CD4-positive, alpha-beta T cell treated with Interleukin-6 at 100 ng/mL for 8 hours (primary cell): ENCODE measurements at places on chromosomes 11 and 22.

- no peak for DNase-seq
Observed at GRCh38 chr22:17435375-17435774, 66.1 kb downstream of the CECR2 start.

GRCh38 chr22:32244547-32244946 lies 10.6 kb downstream of the SLC5A4 start:
- no peak for DNase-seq

- no peak for DNase-seq
Observed at GRCh38 chr11:123178186-123178585, 16.9 kb downstream of the CLMP start.

- DNase-seq, result no peak
Observed at GRCh38 chr11:69126286-69126685, 29.4 kb upstream of the SMIM38 start.

DNA sequence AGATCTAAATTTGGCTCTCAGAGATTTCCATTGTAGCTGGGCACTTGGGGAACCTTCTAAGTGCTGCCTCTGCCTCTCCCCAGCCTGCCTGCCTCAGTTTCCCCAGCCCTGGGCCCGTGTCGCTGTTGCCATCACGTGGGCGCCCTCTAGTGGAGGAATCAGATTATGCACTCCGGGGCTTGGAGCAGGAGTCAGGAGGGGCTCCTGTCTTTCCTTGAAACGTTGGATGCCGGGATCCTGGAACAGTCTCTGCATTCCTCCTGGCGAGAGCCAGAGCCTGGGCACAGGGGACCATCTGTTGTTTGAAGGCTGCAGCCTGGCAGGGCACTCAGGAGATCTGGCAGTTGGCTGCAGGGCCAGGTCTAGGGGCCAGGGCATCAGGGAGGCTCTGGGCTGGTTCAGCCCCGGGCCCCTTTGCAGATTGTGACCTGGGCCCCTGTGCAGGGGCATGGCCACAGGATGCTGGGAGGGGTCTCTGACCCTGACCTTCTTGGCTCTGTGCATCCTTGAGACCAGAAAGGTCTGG lies 71.6 kb downstream of the LRP5 start:
- peak; percentile 41 for DNase-seq

- no peak for DNase-seq
Observed at GRCh38 chr11:25613865-25614264, 718.1 kb upstream of the ANO3 start.

DNA sequence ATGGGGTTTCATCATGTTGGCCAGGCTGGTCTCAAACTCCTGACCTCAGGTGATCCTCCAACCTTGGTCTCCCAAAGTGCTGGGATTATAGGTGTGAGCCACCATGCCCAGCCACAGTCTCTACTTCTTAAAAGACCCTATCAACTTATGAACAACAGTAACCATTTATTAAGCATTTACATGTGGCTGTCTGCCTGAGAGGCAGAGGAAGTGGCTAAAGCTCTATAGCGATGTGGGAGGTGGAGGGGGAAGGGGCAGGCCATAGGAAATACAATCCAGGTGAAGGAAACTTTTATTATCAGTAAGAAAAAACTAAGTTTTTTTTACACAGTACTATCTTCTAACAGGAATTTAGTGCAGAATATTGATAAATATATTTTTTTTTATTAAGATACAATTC lies 87.8 kb upstream of the PHOX2A start:
- DNase-seq, result no peak

GRCh38 chr22:20867179-20868024 lies 8.6 kb downstream of the SNAP29 start:
- peak; percentile 4 for DNase-seq

GRCh38 chr11:110526323-110526722 lies 96.6 kb downstream of the FDX1 start:
- DNase-seq, result no peak

DNA sequence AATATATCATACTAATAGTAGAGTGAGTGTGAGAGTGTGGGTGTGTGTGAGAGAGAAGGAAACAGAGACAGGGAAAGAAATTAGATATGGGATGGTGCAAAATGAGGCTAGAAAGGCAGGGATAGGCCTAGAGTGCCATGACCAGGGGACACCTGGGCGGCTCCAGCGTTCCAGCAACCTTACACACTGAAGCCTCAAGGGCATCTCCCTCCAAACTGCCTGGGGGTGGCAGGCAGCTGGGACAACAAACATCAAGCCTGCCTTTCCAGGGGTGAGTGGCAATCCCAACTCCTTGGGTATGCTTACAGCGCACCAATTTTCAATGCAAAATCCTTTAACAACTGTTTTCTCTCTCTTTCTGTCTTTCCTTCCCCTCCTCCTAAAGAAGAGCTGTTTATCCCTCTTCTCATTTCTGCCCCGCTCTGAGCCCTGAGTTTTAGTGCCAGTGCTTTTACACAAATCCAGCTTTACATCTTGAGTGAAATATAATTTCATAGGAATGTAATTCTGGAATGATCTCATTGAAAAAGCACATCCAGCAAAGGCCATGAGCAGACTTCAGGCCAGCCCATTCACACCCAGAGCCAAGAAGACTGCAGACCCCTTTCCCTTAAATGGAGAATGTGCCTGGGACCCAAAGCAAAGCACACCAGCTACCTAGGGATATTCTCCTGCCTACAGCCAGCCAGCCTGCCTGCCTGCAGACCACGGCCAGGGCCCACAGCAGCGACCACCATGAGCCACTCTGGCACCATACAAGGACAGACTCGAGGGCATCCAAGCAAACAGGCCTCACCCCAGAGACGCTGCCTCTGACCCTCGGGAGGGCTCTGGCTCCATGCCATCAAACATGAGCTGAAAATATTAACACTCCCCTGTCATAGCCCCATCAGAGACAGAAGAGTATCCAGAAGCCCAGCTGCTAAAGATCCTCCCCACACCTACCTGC lies 90.3 kb downstream of the RPL27A start:
- no peak for DNase-seq

DNA sequence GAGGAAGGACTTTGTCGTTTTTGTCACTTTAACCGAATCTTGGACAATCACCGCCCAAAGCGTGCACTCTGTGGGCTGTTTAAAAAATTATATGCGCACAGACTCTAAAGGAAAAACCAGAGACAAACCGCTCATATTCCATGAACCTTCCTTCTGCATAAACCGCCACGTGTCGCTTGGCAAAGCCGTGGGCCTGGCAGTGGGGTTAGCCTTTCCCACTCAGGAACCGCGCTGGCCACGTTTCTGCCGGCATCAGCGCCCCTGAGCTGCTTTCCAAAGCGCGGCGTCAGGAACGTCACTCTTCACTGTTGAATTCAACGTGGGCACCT lies 22.8 kb downstream of the KRTAP5-5 start:
- DNase-seq, result no peak

DNA sequence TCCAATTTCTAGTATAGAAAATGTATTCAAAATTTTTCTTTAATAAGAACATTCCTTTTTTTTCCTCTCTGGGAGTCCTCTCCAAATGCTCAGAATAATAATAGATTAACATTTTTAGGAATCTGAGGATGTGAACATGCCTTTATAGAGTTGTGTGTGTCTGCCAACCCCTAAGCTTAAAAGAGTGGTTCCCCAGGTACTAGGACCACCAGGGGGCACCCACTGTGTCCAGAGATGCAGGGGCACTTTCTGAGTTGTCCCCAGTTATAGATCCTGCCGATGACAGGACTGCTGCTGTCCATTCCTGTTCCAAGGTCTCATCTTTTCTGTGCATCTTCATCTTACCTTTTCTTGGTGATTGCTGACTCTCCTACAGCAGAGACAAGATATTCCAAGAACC lies 27.0 kb upstream of the MICAL2 start:
- DNase-seq, result no peak

DNA sequence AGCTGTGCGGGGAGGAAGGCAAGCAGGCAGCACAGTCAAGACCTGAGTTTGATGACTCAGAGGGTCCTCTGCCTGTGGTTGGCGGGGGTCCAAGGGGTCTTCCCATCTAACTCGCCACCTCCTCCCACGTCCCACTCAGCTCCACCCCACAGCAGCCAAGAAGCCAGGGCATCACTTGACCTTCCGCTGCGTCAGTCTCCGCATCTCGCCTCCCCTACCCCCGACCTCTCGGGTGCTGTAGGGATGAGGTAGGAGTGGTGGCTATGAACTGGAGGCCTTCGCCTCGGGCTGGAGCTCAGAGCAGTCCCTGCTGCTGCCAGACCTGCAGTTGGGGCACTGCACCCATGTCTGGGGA lies 90.6 kb downstream of the CDKN1C start:
- no peak for DNase-seq
